IMR-90 (cell line): ENCODE measurements at places on chromosomes 7 and 10. TPM values are rescaled to one million over a fixed set of nuclear protein-coding genes. Genes with fewer than 3 reads are reported as not detected.

Gene RET
- 0.18 and 0.28 TPM in 2 replicates for total RNA-seq

Gene ITPRID1
- total RNA-seq, result not detected in 2 replicates

Gene EN2
- total RNA-seq, result not detected in 2 replicates

Gene TMEM176B
- total RNA-seq, result not detected in 2 replicates

Gene ASB10
- not detected in 2 replicates for total RNA-seq

Gene CCDC3
- under 0.01 and 0.36 TPM in 2 replicates for total RNA-seq

Gene ENTPD7
- total RNA-seq, result 20.0 and 23.3 TPM in 2 replicates

Gene HTR5A
- total RNA-seq, result not detected in 2 replicates

Gene LIPN
- total RNA-seq, result not detected in 2 replicates

Gene PRKG1
- total RNA-seq, result 18.3 and 22.5 TPM in 2 replicates

Gene UBE2D1
- 9.1 and 15.8 TPM in 2 replicates for total RNA-seq

Gene CPA1
- not detected in 2 replicates for total RNA-seq

Gene PTF1A
- total RNA-seq, result not detected in 2 replicates

Gene METTL27
- total RNA-seq, result 1.7 and 2.3 TPM in 2 replicates

Gene CFAP46
- total RNA-seq, result 1.3 and 1.7 TPM in 2 replicates

Gene SLC26A3
- not detected in 2 replicates for total RNA-seq

Gene RUFY2
- total RNA-seq, result 6.8 and 16.4 TPM in 2 replicates

Gene FAM24B
- 1.6 and 2.2 TPM in 2 replicates for total RNA-seq

Gene MBL2
- not detected in 2 replicates for total RNA-seq

Gene PIK3CG
- under 0.01 TPM in 2 replicates for total RNA-seq

Gene NPTX2
- total RNA-seq, result under 0.01 TPM in 2 replicates

Gene PNLIP
- total RNA-seq, result not detected in 2 replicates

Gene DNAH11
- under 0.01 TPM in 1 of 2 replicates, not detected in the other for total RNA-seq

Gene SPDYE2
- total RNA-seq, result not detected in 2 replicates

Gene CALCR
- total RNA-seq, result not detected in 2 replicates

Gene DOCK1
- 71.0 and 79.2 TPM in 2 replicates for total RNA-seq

Gene RHOBTB1
- 15.2 and 18.9 TPM in 2 replicates for total RNA-seq

Gene RP9
- total RNA-seq, result 9.5 and 14.7 TPM in 2 replicates

Gene FBH1
- total RNA-seq, result 60.8 and 72.2 TPM in 2 replicates

Gene CTBP2
- total RNA-seq, result 74.2 and 81.0 TPM in 2 replicates

Gene HOXA13
- not detected in 2 replicates for total RNA-seq

Gene MAT1A
- not detected in 2 replicates for total RNA-seq

Gene PSMC2
- total RNA-seq, result 311 and 353 TPM in 2 replicates

Gene EXOC4
- total RNA-seq, result 85.5 and 94.6 TPM in 2 replicates

Gene CYP2C19
- total RNA-seq, result not detected in 2 replicates

Gene ASB15
- total RNA-seq, result not detected in 2 replicates

Gene GPC2
- 1.4 and 1.8 TPM in 2 replicates for total RNA-seq

Gene ZPBP
- total RNA-seq, result not detected in 2 replicates

Gene SHH
- under 0.01 TPM in 1 of 2 replicates, not detected in the other for total RNA-seq

Gene SLC13A1
- not detected in 2 replicates for total RNA-seq

Gene DENND11
- total RNA-seq, result 5.0 TPM in 2 replicates

Gene GAD2
- not detected in 2 replicates for total RNA-seq

Gene SEMA3A
- 187 and 213 TPM in 2 replicates for total RNA-seq

Gene HBP1
- 69.9 and 70.0 TPM in 2 replicates for total RNA-seq

Gene CHN2
- total RNA-seq, result not detected in 2 replicates

Gene PIP
- not detected in 2 replicates for total RNA-seq

Gene CALML3
- total RNA-seq, result not detected in 2 replicates

Gene RPEL1
- total RNA-seq, result under 0.01 and 0.28 TPM in 2 replicates

Gene PAPOLB
- total RNA-seq, result under 0.01 TPM in 2 replicates

Gene TBL2
- 81.7 and 94.1 TPM in 2 replicates for total RNA-seq

Gene LRRTM3
- under 0.01 TPM in 1 of 2 replicates, not detected in the other for total RNA-seq
